ENCODE measurements at places on chromosomes 3 and 15.

DNA sequence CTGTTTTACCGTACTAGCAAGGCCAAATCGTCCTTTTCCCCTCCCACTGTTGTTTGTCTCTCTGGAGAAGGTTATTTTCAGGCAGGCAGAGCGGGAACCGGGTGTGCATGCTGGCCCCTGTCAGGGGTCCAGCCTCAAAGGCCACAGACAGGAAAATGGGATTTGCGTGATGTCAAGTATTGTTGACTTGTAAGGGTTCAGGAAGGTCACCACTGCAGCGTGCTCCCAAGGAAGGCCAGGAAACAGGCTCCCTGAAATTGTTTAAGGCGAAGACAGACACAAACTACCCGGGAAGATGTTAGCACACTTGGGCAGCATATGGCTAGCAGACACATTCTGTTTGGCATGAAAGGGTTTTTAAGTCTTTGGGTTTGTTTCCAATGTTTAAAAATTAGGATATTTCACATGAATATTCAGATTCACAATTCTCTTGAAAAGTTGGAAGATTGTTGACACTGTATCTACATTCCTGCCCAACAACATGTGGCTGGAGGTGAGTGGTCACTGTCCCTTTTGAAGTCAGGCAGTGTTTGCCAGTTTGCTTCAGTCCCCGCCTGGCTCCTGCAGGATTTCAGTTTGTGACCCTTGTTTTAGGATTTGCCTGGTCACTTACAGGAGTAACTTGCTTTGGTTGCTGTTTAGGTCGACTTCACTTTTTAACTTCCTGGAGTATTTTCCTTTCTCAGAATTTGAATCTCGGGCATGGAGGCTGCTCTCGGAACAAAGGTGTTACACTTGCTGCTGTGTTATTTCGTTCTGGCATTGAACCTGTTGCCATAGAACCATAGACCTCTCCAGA, 90.4 kb downstream of the BDH1 start:
- no peak for DNase-seq

DNA sequence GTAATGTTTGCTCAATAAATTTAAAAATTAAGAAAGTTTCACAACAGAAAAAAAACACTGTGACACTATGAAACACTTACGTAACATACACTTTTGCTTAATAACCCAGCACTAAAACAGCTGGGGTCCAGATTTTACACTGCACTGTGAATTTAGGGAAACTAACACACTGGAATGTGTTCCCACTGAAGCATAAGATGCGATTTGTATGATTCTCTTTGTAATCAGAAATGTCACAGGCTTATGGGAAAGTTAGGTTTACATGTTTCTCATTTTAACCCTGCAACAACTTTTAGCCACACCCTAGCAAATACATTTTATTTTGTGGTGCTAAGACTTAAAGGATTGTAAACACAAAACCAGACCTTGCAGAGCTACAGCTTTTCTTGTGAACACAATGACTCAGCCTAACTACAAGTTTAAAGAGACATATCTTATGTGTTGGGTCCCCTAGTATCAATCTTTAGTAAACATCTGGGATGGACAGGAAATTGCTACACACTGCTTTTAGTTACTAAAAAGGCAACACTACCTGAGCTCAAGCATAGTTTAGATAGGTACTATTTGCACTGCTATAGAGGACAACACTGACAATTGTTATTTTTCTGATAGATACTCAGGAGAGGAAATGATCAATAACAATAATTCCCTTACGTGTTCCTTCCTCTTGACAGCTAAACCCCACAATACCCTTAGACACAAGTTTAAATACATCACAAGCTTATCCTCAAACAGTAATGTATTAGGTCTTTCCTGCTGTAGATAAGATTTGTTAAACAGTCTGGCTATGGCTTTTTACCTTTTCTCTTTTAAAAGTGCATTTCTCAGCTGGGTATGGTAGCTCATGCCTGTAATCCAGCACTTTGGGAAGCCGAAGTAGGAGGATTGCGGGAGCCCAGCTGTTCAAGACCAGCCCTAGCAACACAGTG, 3.8 kb downstream of the PLD1 start:
- no peak for DNase-seq

GRCh38 chr15:35019404-35020327, 31.6 kb upstream of the ZNF770 start:
- DNase-seq = no peak

- no peak for DNase-seq
Measured at GRCh38 chr3:124281453-124282316, 289.8 kb upstream of the ROPN1 start.

- no peak for DNase-seq
Measured at GRCh38 chr15:28881170-28881569, 4.6 kb upstream of the APBA2 start.

- DNase-seq = no peak
Measured at GRCh38 chr3:139106013-139106932, 61.6 kb upstream of the PRR23C start.

DNA sequence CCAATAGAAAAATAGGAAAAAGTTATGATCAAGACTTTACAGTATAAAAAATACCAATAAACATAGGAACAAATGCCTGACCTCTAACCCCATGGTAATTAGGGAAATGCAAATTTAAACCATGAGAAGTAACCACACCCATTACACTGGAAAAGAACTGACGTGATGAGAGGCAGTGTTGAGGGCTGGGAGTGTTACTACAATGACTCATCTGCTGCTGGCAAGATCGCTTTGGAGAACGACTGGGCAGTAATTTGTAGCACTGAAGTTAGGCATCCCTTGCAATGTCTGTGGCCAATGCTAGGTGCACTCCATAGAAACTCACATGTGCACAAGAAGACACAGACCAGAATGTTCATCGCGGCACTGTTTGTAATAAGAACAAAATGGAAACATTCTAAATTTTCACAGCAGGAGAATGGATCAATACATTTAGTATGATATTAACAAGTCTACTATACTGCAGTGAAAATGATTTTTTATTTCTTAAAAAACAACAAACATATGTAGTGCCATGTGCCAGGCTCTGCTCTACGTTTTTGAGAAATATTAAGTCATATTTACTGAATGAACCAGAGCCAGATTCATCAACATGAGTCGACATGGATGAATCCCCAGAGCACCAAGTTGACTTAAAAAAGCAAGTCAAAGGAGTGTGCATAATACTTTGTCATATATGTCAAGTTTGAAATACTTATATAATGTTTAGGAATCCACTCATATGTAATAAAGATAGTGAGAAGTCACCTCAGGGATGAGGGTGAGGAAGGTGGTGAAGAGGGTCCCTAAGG, 37.6 kb upstream of the EPHB3 start:
- peak; percentile 32 for DNase-seq

DNA sequence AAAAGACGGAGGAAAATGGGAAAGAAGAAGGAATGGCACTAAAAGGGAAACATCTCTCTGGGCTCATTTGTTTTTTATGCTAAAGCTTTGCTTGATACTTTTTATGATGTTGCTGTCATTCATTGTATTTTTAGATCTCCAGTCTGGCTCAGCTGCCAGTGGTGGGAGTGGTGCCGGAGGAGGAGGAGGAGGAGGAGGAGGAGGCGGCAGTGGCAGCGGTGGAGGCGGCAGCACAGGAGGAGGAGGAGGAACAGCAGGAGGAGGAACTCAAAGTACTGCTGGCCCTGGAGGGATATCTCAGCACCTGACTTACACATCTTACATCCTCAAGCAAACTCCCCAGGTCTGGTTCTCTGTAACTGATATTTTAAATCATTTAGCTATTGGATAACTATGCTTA, 49.6 kb downstream of the MAP6D1 start:
- DNase-seq = no peak

- peak; percentile 9 for DNase-seq
Measured at GRCh38 chr15:69082021-69082502, 67.6 kb downstream of the NOX5 start.

DNA sequence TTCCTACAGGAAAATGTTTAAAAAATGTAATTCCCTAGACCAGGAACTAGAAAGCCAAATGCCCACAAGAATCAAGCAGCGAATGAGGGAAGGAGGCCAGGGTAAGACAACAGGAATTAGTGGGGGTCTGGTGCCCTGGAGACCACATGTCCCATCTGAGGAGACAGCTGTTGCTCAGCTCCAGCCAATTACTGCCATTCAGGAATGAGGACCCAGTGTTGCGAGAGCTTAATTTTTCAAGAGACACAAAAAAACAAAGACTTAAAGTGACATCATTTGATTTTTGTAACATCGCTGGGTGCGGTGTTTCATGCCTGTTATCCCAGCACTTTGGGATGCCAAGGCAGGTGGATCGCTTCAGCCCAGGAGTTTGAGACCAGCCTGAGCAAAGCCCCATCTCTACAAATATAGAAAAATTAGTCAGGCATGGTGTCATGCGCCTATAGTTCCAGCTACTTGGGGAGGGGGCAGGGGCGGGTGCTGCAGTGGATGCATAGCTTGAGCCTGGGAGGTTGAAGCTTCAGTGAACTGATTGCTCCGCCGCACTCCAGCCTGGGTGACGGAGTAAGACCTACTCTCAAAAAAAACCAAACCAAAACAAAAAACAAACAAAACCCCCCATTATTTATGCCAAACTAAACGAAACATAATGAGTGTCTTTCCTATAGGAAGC, 52.8 kb upstream of the LRIG1 start:
- DNase-seq = no peak

- DNase-seq = no peak
Measured at GRCh38 chr3:16073203-16073602, 101.3 kb upstream of the GALNT15 start.

DNA sequence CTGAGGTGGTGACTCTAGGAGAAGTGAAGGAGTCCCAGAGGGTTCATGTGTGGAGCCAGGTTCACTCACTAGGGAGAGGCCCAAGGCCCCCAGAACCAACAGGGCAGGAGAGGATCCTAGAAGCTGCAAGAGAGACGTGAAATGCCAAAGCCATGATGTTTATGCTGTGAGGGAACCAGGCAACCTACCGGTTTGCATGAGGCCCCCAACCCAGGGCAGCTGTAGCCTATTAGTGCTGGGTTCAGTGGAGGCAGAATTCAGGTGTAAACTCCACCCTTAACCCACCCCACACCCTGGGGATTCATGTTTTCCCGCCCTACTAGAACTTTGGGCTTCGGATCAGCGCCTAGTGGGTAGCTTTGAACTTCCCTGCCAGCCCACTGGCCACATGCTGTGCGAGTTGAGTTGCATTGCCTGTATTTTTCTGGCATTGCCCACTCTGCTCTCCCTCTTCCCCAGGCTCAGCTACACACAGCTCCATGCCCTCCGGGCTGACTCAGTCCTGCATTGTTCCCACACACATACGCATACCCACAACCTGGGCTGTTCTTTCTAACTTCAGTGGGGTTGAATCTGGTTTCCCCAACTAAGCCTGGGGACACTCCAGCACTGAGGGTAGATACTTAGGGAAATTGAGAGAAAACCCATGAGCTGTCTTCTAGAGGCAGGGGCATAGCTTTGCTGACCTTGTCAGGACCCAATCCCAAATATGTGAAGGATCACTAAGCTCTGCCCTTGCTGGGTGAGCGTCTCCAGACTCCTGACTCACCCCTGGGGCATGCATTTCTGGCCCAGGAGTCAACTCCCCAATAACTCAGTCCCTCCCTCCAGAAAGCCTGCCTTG, 2.0 kb upstream of the ZBTB47 start:
- no peak for DNase-seq

DNA sequence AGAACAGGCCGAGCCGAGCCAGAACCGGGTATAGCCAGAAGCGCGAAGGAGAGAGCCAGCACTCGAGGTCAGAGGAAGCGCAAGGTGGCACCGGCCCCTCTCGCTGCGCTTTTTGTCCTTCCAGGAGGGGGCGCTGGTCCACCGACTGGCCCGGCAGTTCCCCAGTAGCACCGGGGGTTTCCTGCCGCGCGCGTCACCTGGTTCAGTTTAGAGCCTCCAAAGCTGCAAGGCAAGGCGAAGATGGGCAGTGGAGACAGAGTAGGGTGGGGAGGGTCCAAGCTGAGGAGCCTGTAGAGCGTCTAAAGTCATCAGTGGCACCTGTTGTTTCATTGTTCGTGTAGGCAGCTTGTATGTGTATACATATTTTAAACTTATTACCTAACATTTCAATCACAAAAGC, 7.6 kb upstream of the NR2E3 start:
- DNase-seq = no peak

DNA sequence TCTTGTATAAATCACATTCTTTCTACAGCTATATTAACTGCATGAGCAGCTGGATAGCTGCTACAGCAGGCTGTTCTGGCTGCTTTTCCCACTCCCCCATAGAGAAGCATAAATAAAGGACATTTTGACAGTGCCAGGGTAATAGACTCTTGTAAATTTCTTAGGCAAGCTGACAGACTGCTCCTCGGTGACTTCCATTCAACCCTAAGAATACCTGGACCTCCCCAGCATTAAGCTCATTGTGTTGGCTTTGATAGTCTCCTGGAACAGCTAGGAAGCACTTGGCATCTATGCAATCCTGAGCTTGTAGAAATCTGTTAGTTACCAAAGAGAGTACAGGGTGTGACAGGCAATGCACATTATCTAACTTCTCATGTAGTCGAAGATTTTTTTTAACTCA, 475.4 kb downstream of the AGBL1 start:
- DNase-seq = no peak

DNA sequence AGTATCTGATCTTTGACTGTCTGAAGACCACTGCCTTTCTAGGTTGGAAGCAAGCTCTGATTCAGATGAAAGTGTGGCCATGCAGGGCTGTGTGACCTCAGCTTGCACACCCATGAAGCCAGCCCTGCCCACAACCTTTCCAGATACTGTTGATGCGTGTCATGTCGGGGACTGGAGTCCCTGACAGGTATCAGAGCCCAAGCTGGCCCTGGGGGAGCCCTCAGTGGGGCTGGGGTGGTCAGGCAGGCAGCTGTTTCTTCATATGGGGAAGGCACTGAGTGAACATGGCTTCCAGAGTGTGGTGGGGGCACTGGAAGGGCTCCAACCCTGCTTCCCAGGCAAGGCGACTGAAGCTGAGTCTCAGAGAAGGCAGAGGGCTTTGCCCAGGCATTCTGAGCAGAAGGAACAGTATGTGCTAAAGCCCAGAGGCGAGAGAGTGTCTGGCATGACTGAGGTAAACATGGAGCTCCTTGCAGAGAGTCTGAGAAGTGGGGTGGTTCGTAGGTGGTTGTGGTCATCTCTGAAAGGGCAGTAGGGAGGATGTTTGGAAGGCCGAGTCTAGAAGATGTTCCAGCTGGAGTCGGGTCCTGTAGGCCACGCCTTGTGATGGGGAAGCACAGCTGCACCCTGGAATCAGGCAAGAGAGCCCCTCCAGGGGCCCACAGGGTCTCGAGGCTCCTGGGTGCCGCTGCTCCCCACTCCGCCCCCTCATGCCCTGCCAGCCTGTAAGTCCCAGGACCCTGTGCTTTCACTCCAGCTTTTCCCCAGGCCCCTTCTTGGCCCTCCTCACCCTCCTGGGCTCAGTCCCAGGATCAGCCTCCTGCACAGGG, 122.2 kb downstream of the EEFSEC start:
- DNase-seq = no peak

GRCh38 chr15:38683382-38684242, 119.0 kb upstream of the RASGRP1 start:
- DNase-seq = peak; percentile 18

GRCh38 chr15:80242132-80242769, 9.8 kb downstream of the CTXND1 start:
- no peak for DNase-seq

- DNase-seq = peak; percentile 28
Measured at GRCh38 chr15:74655424-74655823, 39.8 kb downstream of the CLK3 start.

GRCh38 chr3:114933407-114933806, 213.7 kb downstream of the ZBTB20 start:
- DNase-seq = no peak
